ENCODE measurements at places on chromosomes 16 and 17. TPM values are rescaled to one million over a fixed set of nuclear protein-coding genes. Genes with fewer than 3 reads are reported as not detected.
A peak's percentile ranks its signal among the peaks of the same experiment; 100 is the strongest.

Gene CIAO2B
- total RNA-seq = 162 TPM

DNA sequence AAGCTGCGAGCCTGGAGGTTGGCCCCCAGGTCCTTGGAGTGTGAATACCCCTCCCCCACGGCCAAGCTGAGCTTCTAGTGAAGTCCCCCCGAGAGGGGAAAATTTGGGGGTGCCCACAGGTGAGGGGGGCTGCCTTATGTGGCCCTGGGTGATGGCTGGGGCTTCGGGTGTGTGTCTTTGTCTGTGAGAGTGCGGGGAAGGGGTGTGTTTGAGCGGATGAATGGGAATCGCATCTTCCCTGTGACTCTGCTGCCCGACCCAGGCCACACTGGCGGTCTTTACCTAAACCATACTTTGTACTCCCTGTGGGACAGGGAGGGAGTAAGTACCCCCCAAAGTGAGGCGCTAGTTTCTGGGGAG, 1.3 kb downstream of the SBK1 start:
- no peak for DNase-seq

- DNase-seq = no peak
Measured at GRCh38 chr17:35217107-35217506, 22.9 kb upstream of the SLC35G3 start.

GRCh38 chr16:26070302-26071100, 378.7 kb downstream of the HS3ST4 start:
- no peak for DNase-seq

DNA sequence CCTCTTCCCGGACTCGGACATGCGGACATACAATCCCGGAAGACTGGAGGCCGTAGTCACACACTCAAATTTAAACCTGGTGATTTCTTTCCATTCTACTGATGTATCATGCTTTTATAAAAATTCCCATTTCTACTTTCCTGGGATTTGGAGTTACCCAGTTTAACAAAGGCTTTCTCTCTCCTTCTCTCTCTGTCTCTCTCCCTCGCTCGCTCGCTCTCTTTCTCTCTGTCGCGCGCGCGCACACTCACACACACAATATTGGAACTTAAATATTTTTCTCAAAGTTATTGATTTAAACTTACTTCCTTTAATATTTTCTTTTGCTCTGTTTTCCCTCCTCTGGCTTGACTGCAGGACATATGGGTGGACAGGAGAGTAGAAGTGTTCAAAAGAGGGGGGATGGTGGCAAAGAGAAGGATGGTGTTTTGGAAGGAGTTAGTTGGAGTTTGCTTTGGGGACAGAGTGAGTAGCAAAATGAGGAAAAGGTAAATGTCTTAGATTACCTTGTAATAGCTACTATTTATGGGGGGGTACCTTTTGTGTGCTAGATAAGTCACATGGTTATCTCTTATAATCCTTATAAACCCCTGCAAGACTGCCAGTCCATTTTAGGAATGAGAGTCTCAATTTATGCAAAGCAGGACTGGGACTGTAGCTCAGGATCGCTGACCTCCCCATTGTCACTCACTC, 878 bp upstream of the TRIM25 start:
- no peak for DNase-seq

DNA sequence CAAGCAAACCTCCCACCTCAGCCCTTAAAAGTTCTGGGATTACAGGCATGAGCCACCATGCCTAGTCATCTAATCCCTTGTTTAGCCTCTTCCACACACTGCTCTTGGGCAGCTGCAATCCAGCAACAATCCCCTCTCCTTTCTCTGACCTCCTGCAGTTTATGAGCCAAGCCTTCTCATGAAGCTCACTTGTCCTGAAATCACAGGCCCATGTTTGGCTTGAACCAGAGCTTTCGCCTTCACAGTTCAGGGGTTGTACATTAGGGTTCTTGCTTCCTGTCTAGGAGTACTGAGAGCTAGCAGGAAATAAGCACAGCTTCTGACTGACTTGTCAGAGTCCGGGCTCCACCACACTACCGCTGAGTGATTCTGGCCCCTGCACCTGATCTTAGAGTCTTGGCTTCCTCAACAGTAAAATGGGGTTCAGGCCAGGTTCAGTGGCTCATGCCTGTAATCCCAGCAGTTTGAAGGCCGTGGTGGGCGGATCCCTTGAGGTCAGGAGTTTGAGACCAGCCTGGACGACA, 16.3 kb downstream of the ERAL1 start:
- DNase-seq = peak; percentile 44

- DNase-seq = peak; percentile 38
Measured at GRCh38 chr17:17749921-17750320, 68.7 kb downstream of the RAI1 start.

Data from activated T-helper 1 cell treated with anti-CD3 and anti-CD28 coated beads, Interleukin-12 subunit alpha, Interleukin-12 subunit beta, Interleukin-2, Interleukin-4 antibody, amounts not matched to agents 30 ng/mL and 10 ng/mL and 1 ng/mL, durations not matched to agents 14 hours and 24 hours and 36 hours (primary cell).